ENCODE measurements at places on chromosomes 2 and 18.

GRCh38 chr2:241271706-241272302 is 43.7 kb downstream of the HDLBP start:
- no peak for DNase-seq

GRCh38 chr18:70553245-70553935 is 264.5 kb downstream of the SOCS6 start:
- DNase-seq, result peak; percentile 59

DNA sequence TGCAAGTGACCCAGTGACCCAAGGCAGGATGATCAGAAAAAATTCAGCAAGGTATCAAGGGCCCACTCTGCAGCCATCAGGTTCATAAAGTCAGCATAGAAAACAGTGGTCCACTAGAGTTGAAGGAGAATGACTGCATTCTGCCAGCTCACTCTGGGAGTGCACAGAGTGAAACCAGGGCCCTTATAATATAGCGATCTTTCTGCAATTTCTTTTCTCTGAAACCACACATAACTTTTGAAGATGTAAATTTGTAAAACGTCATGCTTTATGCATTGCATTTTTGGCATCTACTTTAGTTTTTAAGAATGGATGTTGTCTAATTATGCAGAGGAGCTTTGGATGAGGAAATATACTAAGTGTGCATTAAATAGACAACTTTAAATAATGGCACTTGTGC is 225.0 kb upstream of the SMIM21 start:
- no peak for DNase-seq

DNA sequence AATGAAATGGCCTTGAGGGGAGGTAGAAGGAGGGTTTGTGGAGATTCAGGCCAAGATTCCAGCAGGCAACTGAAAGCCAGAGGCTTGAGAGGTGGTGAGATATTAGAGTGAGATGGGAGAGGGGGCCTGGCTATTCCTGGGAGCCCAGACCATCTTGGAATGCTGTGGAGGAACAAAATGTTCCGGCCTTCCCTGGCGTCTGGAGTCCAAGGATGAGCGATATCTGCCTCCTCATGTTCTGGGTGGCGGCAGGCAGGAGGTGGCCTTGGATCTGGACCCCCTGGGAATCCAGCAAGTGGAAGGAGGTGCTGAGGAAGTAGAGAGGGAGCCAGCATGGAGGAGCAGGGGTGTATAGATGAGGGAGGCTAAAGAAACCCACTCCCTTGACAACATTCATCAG is 335.9 kb downstream of the CYP26B1 start:
- DNase-seq, result no peak

DNA sequence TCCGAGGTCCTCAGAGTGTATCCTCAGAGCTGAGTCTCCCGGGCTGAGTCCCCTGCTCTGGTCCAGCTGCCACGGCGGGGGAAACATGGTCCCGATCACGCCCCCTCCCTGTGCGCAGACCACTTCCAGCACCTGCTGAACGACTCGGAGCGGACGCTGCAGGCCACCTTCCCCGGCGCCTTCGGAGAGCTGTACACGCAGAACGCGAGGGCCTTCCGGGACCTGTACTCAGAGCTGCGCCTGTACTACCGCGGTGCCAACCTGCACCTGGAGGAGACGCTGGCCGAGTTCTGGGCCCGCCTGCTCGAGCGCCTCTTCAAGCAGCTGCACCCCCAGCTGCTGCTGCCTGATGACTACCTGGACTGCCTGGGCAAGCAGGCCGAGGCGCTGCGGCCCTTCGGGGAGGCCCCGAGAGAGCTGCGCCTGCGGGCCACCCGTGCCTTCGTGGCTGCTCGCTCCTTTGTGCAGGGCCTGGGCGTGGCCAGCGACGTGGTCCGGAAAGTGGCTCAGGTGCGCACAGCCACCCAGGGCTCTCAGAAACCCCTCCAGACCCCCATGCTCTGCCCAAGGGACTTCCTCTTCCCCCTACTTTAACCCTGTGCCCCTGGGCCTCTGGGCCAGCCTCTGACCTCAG is 26.7 kb downstream of the GPC1 start:
- no peak for DNase-seq

DNA sequence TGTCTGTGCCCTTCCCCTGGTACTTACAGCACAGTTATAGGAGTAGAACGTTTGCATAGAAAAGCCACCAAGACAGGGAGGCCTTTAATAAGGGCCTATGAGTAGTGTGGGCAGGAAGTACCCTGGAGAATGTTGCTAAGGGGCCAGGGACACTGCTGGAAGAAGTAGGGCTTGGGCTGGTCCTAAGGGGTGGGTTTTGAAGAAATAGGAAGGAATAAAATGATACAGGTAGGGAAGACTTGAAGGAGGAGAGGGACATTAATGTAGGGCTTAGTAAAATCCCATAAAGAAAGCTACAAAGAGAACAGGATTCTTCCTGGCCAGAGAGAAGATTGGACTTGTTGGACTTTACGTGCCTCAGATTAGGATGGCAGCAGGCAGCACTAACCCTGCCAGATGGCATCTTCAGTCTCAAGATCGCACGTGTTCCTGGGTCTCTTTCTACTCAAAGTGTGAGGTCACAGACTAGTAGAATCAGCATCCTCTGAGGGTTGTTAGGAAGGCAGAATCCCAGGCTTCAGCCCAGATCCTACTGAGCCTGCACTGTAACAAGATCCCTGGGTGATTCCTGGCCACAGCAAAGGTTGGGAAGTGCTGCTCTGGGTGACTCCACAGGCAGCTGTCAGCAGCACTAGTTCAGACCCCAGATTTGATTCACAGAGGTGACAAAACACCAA is 39.2 kb downstream of the EPAS1 start:
- DNase-seq, result no peak

DNA sequence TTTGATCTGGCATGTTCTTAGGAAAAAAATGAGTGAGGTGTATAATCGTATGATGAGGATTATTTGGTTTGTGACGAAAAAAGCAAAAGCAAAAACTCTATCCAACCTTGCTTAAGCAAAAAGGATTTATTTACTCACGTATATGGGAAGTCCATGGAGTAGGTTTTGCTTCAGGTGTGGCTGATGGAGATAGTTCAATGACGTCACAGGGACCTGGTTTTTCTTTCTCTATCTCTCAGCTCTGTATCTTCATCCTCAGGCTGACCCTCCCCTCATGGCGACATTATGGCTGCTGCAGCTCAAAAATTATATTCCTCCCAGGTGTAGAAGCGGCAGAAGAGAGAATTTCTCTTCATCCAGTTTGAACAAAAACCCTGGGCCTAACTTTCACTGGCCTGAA is 8.9 kb downstream of the TMSB10 start:
- DNase-seq, result no peak

DNA sequence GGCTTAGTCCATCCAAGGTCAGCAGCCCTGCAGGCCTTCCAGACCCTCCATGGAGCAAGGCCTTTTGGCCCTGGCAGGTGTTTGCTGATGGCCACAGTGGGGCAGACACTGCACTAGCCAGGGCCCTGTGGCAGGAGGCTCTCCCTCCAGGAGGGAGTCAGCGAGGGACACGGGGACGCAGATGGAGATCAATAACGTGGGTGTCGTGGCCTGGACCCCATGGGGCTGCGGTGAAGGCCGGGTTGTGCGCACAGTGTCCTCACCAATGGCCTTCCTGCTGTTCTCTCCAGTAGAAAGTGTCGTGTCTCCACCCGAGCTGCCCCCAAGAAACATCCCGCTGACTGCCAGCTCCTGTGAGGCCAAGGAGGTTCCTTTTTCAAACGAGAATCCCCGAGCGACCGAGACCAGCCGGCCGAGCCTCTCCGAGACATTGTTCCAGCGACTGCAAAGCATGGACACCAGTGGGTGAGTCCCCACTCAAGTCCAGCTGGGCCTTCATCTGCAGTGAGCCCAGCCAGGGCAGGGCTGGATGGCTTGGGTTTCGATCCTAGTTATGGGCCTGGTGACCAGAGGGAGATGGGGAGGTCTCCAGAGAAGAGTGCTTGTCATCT is 65.4 kb downstream of the INPP5D start:
- no peak for DNase-seq

DNA sequence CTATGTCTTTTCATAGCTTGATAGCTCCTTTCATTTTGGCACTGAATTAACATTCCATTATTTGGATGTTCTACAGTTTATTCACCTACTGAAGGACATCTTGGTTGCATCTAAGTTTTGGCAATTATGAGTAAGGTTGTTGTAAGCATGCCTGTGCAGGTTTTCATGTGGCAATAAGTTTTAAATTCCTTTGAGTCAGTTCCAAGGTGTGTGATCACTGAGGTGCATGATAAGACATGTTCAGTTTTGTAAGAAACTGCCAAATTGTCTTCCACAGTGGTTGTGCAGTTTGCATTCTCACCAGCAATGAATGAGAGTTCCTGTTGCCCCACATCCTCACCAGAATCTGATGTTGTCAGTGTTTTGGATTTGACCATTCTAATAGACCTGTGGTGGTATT is 24.2 kb downstream of the XDH start:
- no peak for DNase-seq

GRCh38 chr2:26874514-26874913 is 26.6 kb downstream of the DPYSL5 start:
- no peak for DNase-seq

DNA sequence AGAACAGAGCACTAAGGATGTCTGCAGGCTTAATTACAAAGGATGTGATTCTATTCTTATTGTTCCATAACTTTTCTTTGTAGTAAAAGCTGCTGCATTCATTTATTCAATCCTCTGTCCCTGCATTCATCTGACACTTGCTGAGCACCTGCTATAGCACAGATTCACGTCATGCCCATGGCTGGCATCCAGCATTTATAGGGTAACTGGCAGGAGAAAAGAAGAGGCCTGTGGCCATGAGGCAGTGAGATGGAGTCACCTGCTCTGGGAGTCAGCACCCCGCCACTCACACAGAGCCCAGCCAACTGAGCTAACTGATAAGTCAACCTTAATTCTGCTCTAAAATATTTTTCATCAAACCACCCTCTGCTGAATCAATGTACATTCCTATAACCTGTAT is 18.3 kb upstream of the CDC42EP3 start:
- no peak for DNase-seq

GRCh38 chr18:48751727-48752468 is 198.9 kb downstream of the SMAD7 start:
- DNase-seq, result no peak

GRCh38 chr18:22606563-22607283 is 189.0 kb upstream of the CTAGE1 start:
- no peak for DNase-seq

DNA sequence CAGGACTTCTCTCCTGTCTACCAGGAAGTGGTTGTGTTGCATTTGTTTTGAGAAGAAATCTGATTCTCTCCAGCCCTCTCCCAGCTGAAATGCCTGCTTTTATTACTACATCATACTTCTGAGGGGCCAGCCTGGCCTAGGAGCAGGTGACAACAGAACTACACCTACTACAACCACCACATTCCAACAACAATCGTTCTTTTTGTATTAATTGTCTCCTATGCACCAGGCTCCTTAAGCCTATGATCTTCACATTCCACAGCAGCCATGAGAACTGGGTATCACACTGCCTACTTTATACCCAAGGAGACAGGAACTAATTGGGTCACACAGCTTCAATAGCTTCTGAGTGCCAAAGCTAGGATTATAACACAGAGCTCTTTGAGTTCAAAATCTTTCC is 167.7 kb downstream of the TDRD15 start:
- DNase-seq, result no peak

- DNase-seq, result no peak
These were observed 843.3 kb downstream of the GALR1 start for GRCh38 chr18:78092901-78093300.

DNA sequence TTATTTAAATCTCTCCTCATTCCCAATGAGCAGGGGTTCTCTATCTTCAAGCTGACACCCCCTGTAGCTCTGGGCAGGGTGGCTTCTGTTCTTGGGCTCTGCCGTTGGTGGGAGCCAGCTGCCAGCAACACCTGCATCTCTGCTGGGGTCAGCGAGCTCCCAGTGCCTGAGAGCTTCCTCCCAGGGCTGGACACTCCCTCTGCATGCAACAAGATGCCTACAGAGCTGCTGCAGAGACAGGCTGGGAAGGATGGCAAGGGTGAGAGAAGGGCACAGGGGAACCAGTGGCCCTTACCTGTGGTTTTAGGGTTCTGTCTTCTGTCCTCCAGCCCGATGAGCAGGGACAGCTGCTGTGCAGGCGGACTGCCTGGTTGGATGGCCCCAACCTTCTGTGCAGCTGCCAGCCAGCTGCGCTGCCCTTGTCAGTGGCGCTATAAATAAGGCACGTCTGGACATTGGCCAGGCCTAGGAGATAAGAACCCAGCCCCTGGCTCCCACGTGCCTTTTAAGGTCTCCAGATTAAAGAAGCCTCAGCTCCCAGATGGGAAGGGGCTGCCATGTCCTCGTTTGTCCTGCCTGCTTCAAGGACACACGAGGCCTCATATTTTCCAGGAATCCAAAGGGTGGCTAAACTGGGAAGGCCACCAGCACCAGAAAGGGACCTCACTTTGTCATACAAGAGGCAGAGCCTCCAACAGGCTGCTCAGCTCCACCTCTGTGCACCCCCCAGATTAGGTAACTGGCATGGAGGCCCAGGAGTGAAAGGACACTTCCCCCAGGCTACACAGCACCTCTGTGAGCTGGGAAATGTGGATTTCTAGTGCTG is 39.5 kb upstream of the FHL2 start:
- DNase-seq, result no peak

- no peak for DNase-seq
These were observed 188.2 kb downstream of the ALK start for GRCh38 chr2:29733213-29733612.

DNA sequence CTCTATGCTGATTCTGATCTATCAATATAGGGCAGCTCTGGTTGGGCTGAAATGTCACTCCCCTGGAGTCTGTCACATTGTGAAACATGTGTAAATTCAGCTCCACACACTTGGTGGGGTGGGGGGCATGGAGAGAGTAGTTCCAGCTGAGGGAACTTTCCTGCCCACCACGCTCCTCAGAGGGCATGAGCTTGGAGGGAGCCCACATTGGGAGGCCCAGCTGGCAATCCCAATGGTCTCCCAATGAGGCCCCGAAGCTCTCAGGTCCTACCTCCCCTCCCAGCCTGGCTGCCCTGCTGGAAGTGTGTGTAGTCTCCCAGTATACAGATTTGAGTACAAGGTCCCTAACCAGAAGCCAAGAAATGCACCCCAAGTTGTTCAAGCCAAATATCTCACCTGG is 31.5 kb downstream of the GYPC start:
- DNase-seq, result no peak

GRCh38 chr2:171436307-171436706 is 2.3 kb downstream of the DCAF17 start:
- DNase-seq, result no peak

DNA sequence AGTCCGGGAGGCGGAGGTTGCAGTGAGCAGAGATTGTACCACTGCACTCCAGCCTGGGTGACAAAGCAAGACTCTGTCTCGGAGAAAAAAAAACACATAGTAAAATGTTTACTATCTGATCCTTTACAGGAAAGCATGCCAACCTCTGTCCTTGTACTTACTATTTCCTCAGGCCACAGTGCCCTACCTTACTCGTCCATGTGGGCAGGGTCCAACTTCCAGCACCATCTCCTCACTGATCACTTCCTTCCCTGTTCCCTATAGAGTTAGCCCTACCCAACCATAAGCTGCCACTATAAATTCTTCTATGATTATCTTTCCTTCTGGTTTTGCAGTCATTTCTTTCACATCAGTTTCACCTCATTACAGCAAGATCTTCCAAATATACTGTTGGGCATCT is 136.2 kb downstream of the MYO5B start:
- no peak for DNase-seq

GRCh38 chr2:45826460-45826859 is 175.0 kb downstream of the PRKCE start:
- DNase-seq, result no peak
